ENCODE measurements at places on chromosomes 6 and 20.
A peak's percentile ranks its signal among the peaks of the same experiment; 100 is the strongest.

GRCh38 chr6:127148511-127148910 lies 30.0 kb downstream of the RSPO3 start:
- no peak for ATAC-seq

GRCh38 chr6:139415365-139415764 lies 40.9 kb upstream of the CITED2 start:
- ATAC-seq: no peak

DNA sequence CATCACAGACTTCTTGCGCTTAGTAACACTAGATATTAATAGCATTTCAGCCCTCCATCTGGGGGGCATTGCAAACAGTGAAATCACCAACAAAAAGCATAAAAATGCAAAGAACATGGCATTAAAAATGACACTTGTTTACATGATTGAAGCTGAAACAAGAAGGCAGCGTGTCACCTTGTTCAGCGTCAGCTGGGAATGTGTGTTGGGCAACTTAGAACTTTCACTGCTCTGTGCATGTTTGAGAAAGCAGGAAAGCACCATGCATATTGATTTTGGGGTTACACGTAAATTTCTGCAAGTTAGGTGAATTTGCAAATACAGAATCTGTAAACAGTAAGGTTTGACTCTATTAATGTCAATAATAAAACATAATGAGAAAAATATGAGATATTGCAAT lies 162.9 kb downstream of the SOX4 start:
- ATAC-seq: no peak

GRCh38 chr20:22465622-22466446 lies 118.5 kb downstream of the FOXA2 start:
- no peak for ATAC-seq

- ATAC-seq: no peak
Observed at GRCh38 chr6:138643210-138643609, 130.4 kb upstream of the CCDC28A start.

GRCh38 chr6:81938991-81939732 lies 186.7 kb upstream of the TENT5A start:
- no peak for ATAC-seq

GRCh38 chr6:168529214-168529613 lies 88.2 kb downstream of the SMOC2 start:
- no peak for ATAC-seq

DNA sequence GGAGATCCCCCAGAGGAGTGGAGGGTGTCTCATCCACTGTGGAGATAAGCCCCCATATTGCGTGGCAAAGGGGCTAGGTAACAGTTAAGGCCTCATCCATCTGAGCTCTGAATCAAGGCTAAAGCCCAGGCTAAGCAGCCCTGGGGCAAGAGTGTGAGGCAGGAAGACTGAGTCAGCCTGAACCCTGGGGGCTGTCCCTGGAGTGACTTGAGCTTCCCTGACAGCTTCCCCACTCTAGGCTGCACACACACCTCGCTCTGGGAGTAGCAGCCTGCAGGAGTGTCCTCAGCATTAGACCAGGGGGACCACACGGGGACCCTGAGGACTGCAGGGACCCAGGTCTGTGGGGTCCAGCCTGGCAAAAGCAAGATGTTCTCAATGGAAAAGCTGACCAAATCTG lies 27.9 kb downstream of the UBD start:
- ATAC-seq: peak; percentile 61
